ENCODE measurements at places on chromosomes 1 and 21.

- no peak for DNase-seq
Measured at GRCh38 chr21:34519016-34519415, 7.0 kb upstream of the KCNE1 start.

GRCh38 chr1:239977416-239977815, 114.3 kb upstream of the FMN2 start:
- DNase-seq: no peak

GRCh38 chr21:46050668-46051378, 47.1 kb upstream of the COL6A2 start:
- no peak for DNase-seq

- DNase-seq: peak; percentile 70
Measured at GRCh38 chr1:26786437-26787380, 1.0 kb upstream of the PIGV start.

GRCh38 chr1:17045634-17046333, 8.0 kb downstream of the SDHB start:
- DNase-seq: peak; percentile 49

DNA sequence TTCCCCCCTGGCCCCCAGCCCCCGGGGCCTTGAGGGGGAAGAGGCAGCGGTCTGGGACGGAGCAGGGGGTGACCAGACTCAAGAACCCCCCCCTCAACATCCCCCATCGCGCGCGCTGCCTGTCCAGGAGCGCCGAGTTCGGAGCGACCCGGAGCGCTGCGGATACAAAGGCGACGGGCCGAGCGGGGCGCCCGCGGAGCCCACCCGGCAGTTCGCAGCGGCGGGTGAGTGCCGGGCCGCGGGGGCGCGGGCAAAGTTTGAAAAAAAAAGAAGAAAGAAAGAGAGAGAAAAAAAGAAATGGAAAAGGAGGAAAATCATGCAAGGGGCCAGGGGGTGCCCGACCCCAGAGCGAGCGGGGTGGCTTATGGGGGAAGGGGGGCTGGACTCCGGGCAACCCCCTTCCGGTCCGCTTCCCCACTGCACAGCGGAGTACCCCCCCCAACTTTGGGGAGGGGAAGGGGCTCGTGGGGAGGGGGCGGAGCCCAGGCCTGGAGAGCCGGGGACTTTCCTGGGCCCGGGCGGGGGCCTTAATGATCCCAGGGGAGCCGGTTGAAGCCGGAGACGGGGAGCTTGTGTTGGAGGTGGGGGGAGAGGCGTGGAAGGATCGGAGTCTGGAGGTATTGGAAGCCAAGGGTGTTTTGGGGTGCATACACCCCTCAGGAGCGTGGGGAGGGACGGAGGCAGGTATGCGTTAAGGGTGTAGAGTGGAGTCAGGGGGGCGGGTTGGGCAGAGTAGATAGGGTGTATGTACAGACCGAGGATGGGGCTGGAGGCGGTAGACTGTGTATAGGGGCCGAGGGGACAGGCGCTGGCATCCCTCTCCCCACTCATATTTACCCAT, 502 bp downstream of the VANGL2 start:
- no peak for DNase-seq

DNA sequence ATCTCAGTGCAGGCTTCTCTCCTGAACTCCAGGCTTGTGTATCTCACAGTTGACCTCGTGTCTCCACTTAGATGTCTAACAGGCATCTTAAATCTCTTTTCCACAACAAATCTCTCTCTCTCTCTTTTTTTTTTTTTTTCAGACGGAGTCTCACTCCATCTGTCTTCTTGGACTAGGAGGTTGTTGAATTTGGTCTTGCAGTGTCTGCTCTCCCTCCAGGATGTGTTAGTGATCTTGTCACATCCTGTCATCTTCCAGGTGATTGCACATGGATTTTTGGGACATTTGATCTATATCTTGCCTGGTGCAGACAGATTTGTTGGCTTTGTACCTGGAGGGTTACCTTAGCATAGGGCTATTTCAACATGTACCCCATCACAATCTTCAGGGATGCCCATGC, 26.5 kb upstream of the KCNA10 start:
- no peak for DNase-seq
